Right atrium auricular region (tissue), 2 donors: ENCODE measurements at places on chromosomes 5 and 9.

DNA sequence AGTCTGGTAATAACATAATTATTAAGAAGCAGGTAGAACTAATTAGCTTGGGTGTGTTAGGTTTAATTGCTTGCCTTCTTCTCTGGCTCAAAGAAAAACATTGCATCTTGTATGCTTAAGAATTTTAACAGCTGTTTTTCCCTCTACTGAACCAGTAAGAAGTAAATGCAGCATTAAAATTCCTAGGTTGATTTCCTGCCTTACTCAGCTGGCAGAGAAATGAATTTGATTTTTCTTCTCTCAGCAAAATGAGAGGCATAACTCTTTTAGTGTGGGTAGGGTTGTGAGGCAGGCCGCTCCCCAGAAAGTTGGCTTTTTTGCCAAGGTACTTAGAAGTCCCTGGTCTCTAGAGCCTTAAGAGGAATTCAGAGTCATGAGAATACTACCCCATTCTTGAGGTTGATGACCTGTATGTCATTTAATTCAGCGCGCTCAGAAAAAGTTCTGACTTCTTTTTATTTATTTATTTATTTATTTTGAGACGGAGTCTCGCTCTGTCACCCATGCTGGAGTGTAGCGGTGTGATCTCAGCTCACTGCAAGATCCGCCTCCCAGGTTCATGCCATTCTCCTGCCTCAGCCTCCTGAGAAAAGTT is 302.6 kb downstream of the ARHGEF28 start:
- no peak for DNase-seq

- no peak for DNase-seq
Observed at GRCh38 chr5:64331597-64332277, 166.1 kb downstream of the RNF180 start.

DNA sequence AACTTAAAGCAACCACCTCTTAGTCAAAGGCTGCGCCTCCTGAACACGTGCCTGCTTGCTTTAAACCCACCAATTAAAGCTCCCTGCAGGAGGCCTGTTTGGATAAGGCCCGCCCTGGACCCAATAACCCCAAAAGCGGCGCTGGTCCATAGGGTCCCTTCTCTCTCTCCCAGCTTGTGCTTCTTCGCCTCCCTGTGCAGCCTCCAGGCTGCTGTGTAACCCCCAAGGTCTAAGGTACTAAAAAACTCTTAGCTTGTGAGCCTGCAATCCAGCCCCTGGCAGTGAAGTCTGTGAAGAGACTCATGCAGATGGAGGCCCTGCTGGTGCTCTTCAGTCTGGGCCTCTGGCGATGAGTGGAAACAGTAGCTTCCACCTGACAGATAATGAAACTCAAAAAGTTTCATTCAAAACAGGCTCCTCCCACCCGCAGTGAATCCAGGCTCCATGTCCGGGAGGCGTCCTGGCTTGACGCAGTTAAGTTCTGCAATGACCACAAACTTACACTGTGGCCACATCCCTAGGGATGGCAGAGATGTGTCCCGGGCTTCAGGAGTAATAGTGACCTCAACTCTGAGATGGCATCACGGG is 97.3 kb downstream of the PRRT1B start:
- DNase-seq: no peak

- DNase-seq: no peak
Observed at GRCh38 chr9:78695519-78695918, 398.6 kb downstream of the PSAT1 start.

DNA sequence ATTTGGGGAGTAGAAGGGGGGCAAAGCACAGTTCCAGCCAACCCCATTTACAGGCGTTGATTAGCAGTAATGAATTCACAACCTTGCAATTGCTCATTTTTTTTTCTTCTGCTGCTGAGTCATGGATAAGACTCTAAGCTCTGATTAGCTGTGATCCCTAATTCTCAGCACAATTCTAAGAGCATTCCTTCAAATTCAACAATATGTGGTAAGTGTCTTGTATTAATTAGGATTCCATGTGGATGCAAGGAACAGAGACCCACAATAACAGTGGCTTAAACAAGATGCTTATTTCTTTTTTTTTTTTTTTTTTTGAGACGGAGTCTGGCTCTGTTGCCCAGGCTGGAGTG is 133.4 kb downstream of the PALM2AKAP2 start:
- no peak for DNase-seq

DNA sequence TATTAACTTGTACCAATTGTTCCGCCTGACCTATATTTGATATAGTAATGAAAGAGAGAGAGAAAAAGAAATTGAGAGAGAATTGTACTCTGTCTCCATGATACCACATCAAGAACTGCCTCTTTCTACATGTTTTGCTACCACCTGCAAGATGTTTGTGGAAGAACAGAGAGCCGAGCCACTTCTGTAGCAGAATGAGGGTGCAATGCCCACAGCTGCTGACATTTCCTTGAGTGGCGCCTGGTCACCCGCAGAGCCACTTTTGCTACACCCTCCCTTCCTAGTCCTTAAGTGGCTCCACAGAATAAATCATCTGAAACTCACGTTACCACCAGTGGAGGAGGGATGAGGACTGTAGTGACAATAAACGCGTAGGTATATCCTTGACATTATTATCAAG is 17.1 kb upstream of the FAM81B start:
- no peak for DNase-seq

- no peak for DNase-seq
Observed at GRCh38 chr5:30041831-30042385, 1151.6 kb upstream of the CDH6 start.

- peak; percentile 58 for DNase-seq
Observed at GRCh38 chr5:142597546-142598337, 88.1 kb downstream of the FGF1 start.

GRCh38 chr5:181221105-181221791 is 1.8 kb upstream of the TRIM41 start:
- no peak for DNase-seq

GRCh38 chr5:141845371-141845851 is 32.8 kb downstream of the PCDH1 start:
- no peak for DNase-seq

DNA sequence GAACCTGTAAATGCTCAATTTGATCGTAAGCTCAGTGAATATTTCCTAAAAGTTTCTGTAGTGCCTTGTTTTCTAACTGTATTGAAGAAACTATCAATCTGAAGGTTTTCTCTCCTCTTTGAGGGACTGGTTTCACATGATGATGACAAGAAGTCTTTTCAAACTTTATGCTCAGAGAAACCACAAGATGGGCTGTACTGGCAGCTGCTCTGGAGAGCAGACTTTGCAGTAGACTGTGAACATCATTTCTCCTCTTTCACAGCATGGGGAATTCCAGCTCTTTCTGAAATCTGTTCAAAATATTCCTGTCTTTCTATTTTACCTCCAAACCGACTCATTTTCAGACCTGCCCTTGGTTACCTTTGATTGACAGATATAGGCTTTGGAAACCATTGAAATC is 194.4 kb downstream of the IZUMO3 start:
- DNase-seq: no peak

GRCh38 chr5:81749192-81749560 is 1.7 kb downstream of the SSBP2 start:
- DNase-seq: no peak

DNA sequence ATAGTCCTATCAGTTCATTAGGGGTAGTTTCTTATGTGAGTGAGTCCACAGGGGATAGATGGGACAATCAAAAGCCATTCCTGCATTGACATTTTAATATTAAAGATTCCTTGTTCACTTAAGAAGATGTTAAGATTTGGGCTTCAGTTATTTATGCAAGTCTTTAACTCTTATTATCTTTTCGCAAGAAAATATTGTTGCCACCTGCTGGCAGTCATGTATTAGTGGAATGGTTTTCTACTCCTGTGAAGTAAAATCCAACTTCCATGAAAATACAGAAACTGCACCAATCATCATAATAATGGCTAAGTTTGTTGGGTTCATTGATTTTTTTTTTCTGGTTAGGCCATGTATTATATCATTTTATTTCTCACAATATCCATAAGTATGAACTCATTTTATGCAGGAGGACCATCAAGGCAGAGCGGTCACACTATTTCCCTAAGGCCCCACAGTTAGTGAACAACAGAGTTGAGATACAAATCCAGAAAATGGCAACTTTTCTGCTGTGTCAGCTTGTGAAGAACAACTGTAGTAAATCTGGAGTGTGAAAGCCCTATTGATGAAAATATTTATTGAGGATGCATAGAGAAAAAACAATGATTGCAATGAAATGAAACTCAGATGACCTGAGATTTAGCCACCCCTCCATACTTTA is 88.5 kb upstream of the TXNDC8 start:
- DNase-seq: no peak

DNA sequence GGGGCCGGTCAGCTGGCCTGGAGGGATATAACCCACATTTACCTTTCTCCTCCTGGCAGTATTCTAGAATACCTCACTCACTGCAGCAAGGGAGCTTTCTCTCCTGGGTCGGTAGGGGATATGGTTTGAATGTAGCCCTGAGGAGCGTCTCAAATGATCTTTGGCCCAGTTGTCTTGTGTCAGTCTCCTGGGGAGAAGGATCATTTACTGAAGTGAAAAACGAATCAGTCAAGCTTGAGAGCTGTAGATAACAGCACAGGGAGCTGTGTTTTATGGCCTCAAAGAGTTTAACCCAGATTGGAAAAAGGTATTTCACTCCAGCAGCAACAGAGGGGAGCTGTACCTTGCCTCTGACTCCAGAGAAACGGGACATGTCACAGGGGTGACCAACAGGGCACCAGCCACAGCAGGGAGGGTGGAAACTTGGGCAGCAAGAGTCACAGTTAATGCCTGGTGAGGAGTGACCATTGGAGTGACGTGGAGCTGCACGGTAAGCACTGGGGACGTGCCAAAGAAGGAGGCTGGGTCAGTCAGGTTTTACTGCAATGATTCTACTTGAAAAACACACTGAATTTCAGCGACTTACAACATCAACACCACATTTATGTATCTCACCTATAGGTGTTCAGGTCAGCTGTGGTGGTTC is 29.8 kb upstream of the ZFR start:
- no peak for DNase-seq

DNA sequence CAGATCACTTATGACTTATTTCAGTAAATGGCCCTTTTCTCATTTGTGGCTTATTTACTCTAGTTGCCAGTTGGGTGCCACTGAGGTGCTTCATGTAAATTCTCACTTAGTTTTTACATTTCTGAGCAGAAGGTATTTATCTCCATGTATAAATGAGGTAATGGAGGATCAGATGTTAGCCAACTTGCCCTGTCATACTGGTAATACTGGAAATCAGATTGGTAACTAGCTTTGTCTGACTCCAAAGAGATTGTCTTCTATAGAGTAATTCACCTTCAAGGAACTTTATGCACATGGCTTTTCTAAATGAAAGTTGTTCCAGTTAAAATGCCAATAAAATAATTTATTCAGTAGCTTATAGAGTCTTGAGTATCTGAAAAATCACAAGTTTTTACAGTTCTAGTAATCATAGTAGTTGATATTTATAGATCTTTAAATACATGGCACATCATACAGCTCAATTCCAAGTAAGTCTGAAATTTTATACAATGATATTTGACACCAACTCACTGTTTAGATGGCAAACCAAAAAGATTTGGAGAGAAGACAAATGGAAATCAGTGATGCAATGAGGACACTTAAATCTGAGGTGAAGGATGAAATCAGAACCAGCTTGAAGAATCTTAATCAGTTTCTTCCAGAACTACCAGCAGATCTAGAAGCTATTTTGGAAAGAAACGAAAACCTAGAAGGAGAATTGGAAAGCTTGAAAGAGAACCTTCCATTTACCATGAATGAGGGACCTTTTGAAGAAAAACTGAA is 28.8 kb downstream of the RAB14 start:
- DNase-seq: no peak

DNA sequence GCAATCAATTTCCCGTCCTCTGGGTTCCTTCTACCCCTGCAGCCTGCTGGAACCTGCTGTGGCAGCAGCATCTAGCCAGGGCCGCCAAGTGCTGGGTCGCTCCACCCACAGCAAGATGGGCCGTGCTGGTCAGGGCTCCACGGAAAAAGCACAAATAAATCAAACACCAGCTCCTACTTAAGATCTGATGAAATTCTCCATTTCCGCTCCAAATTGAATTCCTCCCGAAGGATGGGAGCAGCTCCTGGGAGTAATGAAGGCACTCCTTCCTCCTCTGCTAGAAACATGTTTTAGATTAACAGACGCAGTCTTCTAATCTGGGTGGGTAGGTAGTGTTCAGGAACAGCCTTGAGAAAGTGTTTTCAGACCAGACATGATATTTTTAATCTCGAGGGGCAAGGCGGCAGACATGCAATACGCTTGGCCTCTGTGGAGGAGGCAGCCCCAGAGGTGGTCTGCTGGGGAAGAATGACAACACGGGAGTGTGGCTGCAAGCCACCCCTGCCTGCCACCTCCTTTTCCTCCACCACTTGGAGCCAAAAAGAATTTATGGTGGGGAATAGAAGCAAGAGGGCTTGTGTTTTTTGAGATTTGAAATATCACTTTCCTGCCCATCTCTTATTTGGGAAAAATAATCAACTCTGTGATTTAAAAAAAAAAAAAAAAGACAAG is 194.1 kb downstream of the AOPEP start:
- DNase-seq: peak; percentile 78

GRCh38 chr5:33999978-34000377 is 7.9 kb downstream of the AMACR start:
- DNase-seq: no peak

GRCh38 chr5:88734191-88734640 is 148.8 kb downstream of the MEF2C start:
- no peak for DNase-seq

DNA sequence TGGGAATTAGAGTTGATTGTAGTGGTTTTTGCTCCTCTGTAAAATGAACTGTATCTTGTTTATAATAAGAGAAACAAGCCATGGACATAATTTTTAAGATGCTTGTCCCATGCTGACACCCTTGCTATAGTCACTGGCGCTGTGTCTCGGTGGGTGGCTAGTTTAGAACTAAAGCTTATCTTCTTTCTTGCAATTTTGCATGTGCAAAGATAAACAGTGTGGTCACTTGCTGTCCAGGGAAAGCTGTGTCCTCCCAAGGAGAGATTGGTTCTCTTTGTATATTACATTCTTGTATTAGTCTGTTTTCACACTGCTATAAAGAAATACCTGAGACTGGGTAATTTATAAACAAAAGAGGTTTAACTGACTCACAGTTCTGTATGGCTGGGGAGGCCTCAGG is 143.8 kb downstream of the MELK start:
- no peak for DNase-seq

DNA sequence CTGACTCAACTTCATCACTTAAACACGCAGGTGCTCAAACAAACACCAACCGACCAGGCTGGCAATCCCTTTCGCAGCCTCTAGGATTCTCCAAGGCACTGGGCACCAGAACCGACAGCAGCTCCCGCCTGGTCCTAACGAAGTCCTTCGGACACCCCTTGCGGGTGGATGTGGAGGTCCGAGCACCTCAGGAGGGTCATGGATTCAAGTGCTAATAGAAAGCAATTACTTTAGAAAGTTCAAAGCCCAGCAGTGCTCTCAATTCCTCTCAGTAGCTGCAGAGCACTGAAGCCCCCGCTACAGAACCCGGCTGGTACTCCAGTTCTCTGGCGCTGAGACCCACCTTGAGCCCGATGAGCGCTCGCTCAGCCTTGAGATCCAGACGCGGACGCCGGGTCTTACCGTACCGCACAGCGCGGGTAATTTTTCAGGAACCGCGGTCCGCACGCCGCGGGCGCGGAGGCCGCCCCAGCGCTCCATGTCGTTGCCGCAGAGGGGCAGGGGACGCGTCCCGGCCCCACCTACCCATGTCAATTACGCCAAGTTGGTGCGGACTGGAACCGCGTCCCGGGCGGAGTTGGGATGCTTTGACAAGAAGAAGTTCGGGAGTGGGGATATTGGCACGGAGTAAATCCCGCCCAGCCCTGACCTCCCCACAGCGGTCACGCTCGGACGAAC is 638 bp downstream of the MARCHF3 start:
- peak; percentile 65 for DNase-seq
